ENCODE measurements at places on chromosomes 13 and 19.
A peak's percentile ranks its signal among the peaks of the same experiment; 100 is the strongest.

DNA sequence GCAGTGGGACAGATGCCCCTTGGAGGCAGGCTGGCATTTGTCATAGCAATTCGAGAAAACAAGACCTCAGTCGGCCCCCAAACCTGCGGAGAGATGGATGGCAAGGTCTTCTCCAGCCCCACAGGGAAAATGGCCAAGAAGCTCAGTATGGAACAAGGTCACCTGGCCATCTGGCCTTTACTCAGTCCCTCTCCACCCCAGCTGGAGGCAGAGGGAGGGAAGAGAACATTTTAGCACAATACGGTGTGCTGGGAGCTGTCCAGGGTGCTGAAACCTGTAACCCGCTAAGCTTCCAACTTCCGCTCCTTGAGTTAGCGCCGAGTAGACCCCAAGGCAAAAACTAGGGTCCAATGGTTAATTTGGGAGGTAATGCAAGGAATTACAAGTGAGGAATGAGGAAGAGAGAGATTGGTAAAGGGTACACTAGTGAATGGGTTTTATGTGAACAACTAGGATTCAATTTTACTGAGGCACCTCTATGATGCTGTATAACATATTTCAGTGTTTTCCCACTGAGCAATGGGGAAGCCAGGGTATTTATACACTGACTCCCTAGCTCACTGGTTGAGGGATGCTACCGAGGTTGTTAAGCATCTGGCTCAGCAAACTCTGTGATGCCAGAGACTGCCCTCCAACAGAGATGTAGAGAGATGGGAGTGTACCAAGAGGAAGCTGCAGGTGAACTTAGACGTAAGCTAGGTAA, 64.3 kb downstream of the CACNA1A start:
- H3K27me3 ChIP-seq, result no peaks in the 10 kb centered on the region
- H3K36me3 ChIP-seq, result no peaks in the 10 kb centered on the region

DNA sequence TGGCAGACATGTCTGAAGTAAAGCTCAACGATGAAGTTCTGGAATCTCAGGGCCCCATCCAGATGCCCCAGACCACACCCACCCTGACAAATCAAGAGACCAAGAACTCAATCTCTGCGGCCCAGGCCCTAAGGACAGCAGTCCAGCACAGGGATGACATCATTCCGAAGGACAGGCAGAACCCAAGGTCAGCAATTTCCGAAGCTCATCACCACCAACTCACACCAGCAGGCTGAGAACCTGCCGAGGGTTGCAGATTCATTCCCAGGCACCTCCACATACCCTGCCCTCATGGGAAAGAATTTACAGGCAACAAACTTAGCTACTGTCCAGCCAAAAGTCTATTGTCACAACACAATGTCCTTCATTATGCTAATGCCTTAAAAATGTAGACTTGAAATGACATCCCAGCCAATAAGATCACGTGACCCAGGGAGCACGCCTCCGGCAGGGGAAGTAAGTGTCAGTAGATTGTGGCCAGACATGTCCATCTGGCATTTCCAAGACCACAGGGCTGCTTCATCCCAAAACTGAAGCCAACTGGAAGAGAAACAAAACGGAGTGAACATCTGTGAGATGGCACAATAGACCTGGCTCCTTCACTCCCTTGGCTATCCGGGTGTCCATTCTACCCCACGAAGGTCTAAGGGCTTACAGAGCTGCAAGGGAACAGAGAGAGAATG, 98.8 kb downstream of the CRYL1 start:
- H3K36me3 ChIP-seq, result peaks cover 54% of the 10 kb centered on the region
- H3K4me1 ChIP-seq, result no peaks in the 10 kb centered on the region
- no peaks in the 10 kb centered on the region for H3K27me3 ChIP-seq
- DNase-seq, result no peak

GRCh38 chr13:28471421-28471820, 23.5 kb downstream of the FLT1 start:
- H3K27me3 ChIP-seq, result no peaks in the 10 kb centered on the region
- no peak overlapping the region for H3K27ac ChIP-seq
- no peak overlapping the region for H3K4me3 ChIP-seq
- no peak for DNase-seq
- no peaks in the 10 kb centered on the region for H3K36me3 ChIP-seq

- H3K4me3 ChIP-seq, result peak within 1 kb of the TSS; percentile 93
- peaks cover 51% of the 10 kb centered on the region for H3K4me1 ChIP-seq
- peak within 1 kb of the TSS; percentile 94 for H3K27ac ChIP-seq
- peaks cover 25% of the 10 kb centered on the region for H3K36me3 ChIP-seq
- DNase-seq, result no peak
Observed at GRCh38 chr19:58558066-58558622, at the start of gene UBE2M. Gene UBE2M (minus strand): TSS chr19:58558611. CDS start chr19:58558381, 230 bp downstream.

DNA sequence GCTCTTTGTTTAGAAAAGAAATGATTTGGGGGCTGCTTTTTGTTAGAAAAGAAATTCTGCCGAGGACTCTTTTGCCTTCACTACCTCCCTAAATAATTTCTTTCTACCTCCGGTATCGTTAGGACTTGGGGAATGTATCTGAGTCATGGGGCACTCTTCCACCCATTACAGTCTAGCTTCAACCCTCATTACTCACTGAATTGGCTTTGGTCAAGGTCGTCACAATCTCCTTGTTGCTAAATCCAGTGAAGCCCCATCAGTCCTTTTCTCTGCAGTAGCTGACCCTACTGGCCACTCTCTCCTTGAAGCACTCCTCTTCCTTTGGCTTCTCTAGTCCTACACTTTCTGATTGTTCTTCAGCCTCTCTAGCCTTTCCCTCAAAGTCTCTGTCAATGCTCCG, 34.0 kb downstream of the WDR87 start:
- no peaks in the 10 kb centered on the region for H3K36me3 ChIP-seq
- no peaks in the 10 kb centered on the region for H3K4me1 ChIP-seq
- DNase-seq, result no peak
- no peak overlapping the region for H3K27ac ChIP-seq

- no peak overlapping the region for H3K4me3 ChIP-seq
- DNase-seq, result peak; percentile 35
- peaks cover 99% of the 10 kb centered on the region for H3K4me1 ChIP-seq
- H3K36me3 ChIP-seq, result no peaks in the 10 kb centered on the region
- no peaks in the 10 kb centered on the region for H3K27me3 ChIP-seq
Observed at GRCh38 chr13:26965952-26966700, 205.5 kb downstream of the USP12 start.

DNA sequence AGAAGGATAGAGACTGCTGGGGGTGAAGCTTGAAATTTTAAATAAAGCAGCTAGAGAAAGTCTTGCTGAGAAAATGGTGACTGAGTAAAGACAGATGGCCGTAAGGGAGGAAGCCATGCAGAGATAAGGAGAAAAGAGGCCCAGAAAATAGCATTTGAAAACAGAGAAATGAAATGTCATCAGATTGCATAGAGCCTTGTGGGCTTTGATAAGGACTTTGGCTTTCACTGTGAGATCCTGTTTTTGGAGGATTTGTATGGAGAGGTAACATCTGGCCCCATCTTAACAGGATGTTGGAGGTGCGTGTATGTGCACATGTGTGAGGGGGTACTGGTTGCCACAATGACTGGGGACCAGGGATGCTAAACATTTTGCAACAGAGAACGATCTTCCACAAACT, 19.5 kb upstream of the ATP8A2 start:
- H3K4me3 ChIP-seq, result no peak overlapping the region
- H3K27me3 ChIP-seq, result no peaks in the 10 kb centered on the region
- no peaks in the 10 kb centered on the region for H3K36me3 ChIP-seq
- H3K4me1 ChIP-seq, result peaks cover 2% of the 10 kb centered on the region

DNA sequence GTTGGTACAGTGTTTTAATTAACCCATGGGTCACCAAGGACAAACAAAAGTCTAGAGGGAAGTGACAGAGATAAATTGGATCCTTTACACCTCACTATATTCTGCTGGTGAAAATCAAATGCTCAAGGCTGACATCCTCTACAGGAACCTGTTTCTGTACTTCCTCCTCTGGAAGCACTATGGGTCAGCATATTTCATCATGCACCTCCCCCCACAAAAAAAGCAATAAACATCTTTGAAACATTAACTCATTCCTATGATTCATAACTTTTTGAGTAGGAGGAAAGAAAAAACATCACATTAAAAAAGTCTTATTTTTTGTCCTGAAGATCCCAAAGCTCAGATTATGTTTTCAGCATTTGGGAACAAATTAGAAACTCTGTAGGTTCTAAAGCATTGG, 588.3 kb upstream of the SGCG start:
- H3K36me3 ChIP-seq, result no peaks in the 10 kb centered on the region
- DNase-seq, result peak; percentile 49
- no peak overlapping the region for H3K4me3 ChIP-seq
- peak overlapping the region; percentile 11 for H3K27ac ChIP-seq
- peaks cover 4% of the 10 kb centered on the region for H3K4me1 ChIP-seq
- H3K27me3 ChIP-seq, result no peaks in the 10 kb centered on the region

DNA sequence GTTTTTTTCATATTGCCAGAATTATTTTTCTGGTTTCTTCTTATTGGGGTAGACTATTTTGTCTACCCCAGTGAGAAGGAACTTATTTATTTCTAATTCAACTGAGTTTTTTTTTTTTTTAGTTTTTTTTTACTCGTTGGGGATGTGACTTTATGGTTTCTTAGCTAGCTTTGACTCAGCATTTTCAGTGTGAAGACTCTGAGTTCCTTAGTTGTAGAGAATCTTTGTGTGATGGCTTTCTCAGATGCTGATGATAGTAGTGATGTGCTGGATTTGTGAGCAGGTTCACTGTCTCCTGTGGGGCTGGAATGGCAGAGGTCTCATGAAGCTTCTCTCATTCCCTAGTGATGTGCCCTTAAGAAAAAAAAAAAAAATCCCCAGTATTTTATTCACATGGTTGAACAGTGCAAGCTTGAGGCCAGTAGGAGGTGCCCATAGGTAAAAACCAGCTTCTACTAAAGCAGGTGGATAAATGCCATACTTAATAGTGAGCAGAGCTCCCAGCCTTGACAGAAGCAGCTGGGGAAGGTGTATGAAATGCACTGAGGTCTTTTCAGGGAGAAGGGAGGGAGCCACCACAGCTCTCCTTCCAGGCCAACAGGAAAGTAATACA, 106.2 kb upstream of the KLF5 start:
- peaks cover 13% of the 10 kb centered on the region for H3K4me1 ChIP-seq
- H3K4me3 ChIP-seq, result no peak overlapping the region
- DNase-seq, result peak; percentile 45
- no peaks in the 10 kb centered on the region for H3K27me3 ChIP-seq
- H3K36me3 ChIP-seq, result peaks cover 6% of the 10 kb centered on the region
- no peak overlapping the region for H3K27ac ChIP-seq

GRCh38 chr19:17910791-17911360, 21.9 kb upstream of the CCDC124 start:
- H3K27me3 ChIP-seq, result no peaks in the 10 kb centered on the region
